ENCODE measurements at places on chromosomes 5 and 9.

DNA sequence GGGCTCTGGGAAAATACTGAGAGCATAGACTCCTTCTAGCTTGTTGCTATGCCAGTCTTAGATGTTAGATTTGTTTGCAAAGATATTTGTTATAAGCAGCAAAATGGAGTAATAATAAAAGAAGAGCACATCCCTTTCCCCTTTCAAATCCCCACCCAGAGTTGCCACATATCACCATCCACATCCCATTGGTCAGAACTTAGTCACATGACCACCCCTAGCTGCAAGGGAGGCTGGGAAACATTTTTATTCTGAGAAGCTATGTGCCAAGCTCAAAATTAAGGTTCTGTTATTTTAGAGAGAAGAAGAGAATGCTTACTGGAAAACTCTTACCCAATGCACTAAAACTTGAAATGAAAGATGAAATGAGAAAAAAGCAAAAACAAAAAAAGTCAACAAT, 193.9 kb upstream of the MVB12B start:
- no peak for DNase-seq

- DNase-seq: no peak
These were observed 7.5 kb downstream of the DOCK8 start for GRCh38 chr9:221989-222776.

DNA sequence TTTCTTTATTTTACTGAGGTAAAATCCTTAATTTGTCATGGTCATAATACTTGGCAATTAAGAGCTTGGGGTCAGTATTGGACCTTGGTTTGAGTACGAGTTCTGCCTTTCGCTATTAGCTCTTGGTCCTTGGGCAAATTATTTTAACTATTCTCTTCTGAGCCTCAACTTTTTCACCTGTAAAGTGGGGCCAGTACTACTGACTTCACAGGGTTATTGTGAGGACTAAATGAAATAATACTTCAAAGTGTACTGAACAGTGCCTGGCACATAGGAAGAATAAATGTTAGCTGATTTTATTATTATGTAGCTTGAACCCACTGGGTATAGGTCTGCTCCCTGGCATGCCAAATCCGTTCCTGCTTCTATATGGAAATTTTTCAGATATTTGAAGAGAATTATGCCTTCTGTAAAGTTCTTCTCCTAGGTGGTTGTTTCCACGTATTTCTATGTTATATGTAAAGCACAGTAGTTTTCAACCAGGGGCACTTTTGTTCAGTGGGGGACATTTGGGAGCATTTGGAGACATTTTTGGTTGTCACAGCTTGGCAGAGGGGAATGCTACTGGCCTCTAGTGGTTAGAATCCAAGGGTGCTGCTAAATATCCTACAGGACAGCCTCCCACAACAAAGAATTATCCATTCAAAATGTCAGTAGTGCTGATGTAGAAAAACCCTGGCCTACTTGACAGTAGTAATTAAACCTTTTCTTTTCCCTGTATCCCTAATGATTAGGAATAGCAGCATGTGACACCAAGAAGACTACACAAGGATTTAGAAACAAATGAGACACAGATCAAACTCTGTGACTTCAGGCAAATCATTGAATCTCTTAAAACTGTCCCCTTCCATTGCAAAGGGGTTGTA, 4.5 kb downstream of the RCL1 start:
- peak; percentile 37 for DNase-seq

DNA sequence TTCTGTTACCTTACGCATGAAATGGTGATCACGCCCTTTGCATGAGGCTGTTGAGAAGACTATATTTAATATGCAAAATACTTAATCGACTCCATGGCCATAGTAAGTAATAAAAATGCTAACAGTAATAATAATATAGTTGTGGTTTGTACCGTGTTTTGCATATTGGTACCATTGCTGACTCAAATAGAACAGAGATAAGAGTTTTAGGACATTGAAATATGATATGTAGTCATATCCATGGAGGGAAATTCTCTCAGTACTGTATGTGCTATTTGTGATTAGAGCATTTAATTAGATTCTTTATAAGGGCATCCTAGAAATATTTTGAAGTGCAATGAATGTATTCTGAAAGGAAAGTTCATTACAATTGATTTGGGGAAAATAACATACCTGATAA, 41.9 kb downstream of the CFAP90 start:
- no peak for DNase-seq

DNA sequence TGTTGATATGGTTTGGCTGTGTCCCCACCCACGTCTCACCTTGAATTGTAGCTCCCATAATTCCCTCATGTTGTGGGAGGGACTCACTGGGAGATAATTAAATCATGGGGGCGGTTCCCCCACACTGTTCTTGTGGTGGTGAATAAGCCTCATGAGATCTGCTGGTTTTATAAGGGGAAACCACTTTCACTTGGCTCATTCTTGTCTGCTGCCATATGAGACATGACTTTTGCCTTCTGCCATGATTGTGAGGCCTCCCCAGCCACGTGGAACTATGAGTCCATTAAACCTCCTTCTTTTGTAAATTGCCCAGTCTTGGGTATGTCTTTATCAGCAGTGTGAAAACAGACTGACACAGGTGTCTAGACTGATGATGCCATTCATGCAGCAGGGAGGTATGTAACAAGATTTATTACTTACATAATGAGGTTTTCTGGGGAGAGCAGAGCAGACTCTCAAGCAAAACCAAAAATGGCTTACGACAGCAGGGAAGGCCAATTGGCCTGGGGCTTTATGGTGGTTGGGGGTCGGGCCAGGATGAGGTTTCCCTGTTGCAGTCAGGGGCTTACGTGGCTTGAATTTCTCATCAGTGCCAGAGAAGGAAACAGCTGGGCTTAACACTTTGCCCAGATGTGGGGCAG, 9.5 kb upstream of the COMMD10 start:
- no peak for DNase-seq

- DNase-seq: no peak
These were observed 23.6 kb downstream of the CTSL start for GRCh38 chr9:87749335-87750035.

- DNase-seq: no peak
These were observed 43.7 kb upstream of the SHOC1 start for GRCh38 chr9:111838439-111838838.

DNA sequence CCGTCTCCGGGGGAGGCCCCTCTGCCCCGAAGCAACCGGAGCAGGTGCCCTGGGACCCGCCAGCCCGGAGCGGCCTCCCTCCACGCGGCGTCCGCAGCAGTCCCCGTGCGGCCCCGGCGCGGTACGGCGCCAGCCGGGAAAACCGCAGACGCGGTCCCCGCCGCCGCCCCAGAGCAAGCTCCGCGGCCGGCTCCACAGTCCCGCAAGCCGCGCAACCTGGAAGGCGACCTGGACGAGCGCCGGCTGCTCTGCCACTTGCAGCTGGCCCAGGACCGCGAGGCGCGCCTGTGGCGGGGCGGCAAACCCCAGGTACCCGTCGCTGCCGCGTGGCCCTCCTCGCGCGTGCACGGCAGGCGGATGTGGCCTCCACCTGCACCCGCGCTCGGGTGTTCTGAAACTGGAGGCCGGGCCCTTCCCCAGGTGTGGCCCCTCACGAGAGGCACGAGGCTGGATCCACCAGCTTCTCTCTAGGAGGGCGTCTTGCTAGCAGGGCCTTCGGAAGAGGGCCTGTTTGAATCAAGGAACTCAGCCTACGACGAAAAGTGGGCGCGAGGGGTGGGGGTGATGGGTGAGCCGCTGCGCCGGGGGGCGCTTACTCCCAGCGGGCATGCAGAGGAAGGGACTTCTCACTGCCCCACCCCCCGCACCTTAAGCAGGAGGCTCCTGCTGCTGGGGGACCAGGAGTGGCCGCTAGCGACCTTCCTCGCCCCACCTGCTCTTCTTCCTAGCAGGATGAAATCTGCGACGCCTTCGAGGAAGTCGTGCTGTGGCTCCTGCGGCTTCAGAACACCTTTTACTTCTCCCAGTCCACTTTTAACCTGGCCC, 602 bp downstream of the CCNI2 start:
- DNase-seq: peak; percentile 78

GRCh38 chr9:113548221-113549041, 84.9 kb downstream of the RGS3 start:
- DNase-seq: no peak

DNA sequence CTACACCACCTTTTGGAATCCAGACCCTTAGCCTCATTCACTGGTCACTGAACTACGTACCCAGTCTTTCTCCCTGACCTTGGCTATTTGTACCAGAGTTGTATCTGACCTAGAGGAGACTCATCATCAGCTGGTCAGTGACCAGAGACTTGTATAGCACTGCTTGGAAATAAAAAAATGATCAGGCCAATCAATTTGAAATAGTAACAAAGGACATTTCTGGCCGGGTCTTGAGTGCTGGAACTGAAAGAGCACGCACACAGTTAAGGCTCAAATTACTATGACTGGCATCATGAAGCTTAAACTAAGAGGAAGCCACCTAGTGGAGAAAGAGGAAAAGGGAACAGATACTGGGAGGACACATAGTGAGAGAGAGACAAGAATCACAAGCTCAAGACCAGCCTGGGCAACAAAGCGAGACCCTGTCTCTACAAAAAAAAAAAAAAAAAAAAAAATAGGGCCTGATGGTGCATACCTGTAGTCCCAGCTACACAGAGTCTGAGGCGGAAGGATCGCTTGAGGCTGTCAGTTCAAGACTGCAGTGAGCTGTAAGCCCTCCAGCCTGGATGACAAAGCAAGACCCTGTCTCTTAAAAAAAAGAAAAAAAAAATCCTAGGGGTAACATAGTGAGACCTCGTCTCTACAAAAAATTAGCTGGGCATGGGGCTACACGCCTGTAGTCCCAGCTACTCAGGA, 12.8 kb upstream of the SRP19 start:
- DNase-seq: peak; percentile 87

DNA sequence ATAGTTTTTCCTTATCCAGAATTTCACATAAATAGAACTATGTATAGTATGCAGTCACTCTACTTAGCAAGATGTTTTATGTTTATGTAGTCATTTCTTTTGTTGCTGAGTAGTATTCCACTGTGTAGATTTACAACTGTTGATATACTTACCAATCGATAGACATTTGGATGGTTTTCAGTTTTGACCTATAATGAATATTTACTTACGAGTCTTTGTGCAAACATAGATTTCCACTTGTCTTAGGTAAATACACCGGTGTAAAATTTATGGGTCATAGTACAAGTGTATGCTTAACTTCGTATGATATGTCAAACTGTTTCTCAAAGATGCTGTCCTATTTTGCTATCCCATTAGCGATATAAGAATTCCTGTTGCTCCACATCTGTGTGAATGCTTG, 19.7 kb upstream of the OR2K2 start:
- peak; percentile 75 for DNase-seq

- peak; percentile 26 for DNase-seq
These were observed 68.2 kb upstream of the STC2 start for GRCh38 chr5:173396311-173396993.

DNA sequence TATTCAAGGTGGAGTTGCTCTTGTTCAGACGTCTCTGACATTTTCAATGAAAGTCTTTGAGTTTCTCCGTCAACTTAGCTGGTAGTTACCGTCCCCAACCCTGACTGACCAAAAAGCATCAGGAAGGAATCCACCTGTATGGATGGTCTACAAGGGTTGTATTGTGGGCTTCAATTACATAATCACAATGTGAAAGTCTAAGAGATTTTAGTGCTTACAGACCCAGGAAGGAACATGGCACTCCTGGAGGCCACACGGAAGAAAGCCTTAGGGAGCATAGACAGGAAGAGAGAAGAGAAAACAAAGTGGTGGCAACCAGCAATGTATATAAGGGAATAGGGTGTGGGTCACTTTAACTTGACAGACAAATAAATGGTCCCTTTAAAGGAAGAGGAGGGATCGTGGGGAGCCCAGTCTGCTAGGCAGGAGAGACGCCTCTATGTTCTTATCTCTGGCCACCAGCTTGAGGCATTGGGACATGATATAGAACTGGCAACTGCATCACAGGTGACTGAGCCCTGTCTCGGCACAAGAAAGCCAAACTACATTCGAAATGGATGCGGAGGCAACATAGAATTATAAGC, 80.4 kb downstream of the ALDH7A1 start:
- no peak for DNase-seq

DNA sequence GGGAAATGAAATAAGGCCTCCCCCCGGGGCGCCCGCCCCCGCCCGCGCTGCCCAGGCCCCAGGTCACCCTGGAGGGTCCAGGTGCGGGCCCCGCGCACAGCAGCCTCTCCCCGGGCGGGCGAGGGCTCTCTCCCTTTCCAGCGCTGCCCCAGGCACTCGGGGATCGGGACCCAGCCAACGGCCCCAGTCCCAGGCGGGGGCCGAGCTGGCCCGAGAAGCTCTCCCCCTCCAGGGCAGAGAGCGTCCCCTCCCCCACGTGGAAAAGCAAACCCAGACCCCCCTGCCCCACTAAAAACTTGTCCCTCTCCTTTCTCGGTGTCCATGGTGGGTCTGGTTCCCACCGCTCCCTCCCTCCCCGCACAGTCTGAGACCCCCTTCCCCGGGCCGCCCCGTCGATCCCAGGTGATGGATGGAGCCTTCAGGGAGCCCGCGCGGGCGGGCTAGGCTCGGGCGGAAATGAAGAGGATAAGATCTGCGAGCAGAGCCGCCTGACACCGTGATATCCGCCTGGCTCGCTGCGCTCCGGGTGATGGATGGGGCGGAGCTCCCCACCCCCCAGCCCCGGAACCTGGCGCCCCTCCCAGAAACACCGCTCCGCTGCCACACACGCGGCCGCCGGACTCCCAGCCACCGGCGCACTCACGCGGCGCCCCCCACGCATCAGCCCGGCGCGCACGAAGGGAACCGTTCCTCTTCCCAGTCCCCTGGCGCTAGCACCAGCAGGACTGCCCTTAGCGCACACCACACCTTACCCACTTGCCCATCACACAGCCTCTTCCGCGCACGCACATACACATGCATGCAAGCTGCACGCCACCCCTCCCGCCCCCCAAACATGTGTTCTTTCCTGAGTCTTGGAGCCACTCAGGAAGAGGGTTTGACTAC, 81.7 kb upstream of the ZBTB43 start:
- DNase-seq: peak; percentile 84

GRCh38 chr5:133111299-133111698, 59.5 kb downstream of the HSPA4 start:
- peak; percentile 85 for DNase-seq

GRCh38 chr5:112411903-112412302, 7.2 kb downstream of the EPB41L4A start:
- no peak for DNase-seq

- no peak for DNase-seq
These were observed 120.8 kb downstream of the EHMT1 start for GRCh38 chr9:137739371-137740309.

DNA sequence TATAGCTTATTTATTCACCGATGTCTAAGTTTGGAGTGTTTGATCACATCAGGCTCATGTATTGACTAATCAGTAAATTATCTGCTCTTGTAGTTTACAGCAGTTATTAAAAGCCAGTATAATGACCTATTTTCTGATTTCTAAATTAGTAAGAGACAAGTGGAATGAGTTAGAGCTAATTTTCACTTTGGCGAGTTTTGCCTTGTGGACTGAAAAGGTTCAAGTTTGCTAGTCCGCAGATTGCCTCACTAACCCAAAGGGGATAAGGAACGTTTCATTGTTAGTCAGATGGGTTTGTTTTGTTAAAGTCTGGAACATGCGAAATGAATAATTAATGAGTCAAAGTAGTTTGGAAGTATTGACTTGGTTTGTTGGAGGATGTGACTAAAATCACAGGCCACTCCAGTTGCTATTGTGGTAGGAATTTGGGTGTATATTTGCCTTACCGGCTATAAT, 40.1 kb downstream of the SMARCA2 start:
- no peak for DNase-seq

- no peak for DNase-seq
These were observed 7.8 kb downstream of the DMRT2 start for GRCh38 chr9:1057910-1058309.

GRCh38 chr9:111131211-111131610, 92.9 kb upstream of the LPAR1 start:
- no peak for DNase-seq

GRCh38 chr5:132272311-132273210, 15.1 kb downstream of the PDLIM4 start:
- peak; percentile 73 for DNase-seq

GRCh38 chr5:37477426-37477825, 98.3 kb downstream of the WDR70 start:
- no peak for DNase-seq
